NCI-H1436 (cell line): ENCODE measurements at places on chromosomes 7 and 10.

DNA sequence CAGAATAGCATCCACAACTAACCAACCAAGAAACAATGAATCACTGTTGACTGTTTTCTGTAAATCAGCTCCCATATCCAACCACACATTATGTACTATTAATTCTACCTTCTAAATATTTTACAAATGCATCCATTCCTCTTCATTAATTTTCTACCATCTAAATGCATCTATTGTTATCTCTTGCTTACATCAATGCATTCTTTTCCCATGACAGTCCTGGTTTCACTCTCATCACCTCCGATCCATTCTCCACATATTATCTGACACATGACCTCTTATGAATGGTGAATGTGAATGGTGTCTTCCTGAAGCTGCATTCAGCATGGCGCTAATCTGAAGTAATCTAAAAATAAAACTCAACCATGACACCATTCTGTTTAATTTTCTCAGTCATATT, 153.8 kb upstream of the CALCR start:
- no peak for DNase-seq

GRCh38 chr10:28503114-28503513, 29.8 kb upstream of the WAC start:
- peak; percentile 15 for DNase-seq

DNA sequence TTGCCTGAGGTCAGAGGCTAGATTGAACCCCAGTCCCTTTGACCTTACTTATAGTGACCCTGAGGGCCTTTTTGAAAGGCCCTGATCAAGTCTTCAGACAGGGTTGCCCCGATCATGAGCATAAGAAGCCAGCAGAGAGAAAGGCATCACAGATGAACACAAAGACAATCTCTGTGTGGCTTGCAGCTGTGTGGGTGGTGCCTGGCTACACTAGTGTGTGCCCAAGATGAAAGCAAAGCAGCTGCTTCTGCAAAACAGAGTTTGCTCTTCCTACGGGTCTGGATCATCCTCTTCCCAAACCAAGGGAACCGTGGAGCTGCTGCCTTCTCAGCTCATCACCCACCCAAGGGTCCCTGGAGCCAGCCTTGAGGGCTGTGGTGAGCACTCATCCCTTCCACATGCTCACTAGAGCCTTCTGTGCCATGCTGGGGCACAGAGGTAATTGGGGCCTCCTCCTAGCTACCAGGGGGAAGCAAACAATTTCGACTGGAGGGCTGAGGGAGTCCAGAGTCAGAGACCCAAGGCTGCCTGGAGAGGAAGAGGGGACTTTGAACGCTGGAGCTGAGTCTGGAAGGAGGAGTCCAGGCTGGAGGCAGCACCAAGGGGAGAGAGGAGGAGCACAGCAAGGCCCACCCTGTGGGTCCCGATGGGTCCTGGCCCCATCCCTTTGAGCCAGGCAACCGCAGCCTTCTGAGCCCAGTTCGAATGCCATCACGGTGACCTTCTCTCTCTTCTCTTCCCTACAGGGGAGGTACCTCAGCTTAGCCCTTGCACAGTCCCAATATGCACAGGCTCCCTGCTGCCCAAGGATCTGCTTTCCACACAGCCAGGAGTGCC, 42.3 kb downstream of the ANTXRL start:
- no peak for DNase-seq

DNA sequence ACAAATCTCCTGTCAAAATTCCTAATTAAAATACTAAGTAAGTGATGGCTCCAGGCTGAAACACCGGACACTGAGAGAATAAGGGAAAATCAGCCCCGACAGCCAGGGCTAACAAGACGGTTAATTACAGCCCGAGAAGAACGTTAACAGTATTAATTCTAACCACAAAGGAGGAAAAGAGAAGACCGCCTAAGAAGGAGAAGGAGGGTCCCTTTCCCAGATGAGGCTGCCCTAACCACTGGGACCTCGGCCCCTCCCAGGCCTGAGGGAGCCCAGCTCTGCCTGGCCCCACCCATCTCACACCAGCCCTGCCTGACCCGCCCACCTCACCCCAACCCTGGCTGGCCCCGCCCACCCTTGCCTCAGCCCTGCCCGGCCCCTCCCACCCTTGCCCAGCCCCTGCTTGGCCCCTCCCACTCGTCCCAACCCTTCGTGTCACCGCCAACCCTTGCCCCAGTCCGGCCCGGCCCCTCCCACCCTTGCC, 51.3 kb downstream of the PWWP2B start:
- DNase-seq: peak; percentile 50

- DNase-seq: no peak
Observed at GRCh38 chr7:50817561-50817960, 34.9 kb upstream of the GRB10 start.

DNA sequence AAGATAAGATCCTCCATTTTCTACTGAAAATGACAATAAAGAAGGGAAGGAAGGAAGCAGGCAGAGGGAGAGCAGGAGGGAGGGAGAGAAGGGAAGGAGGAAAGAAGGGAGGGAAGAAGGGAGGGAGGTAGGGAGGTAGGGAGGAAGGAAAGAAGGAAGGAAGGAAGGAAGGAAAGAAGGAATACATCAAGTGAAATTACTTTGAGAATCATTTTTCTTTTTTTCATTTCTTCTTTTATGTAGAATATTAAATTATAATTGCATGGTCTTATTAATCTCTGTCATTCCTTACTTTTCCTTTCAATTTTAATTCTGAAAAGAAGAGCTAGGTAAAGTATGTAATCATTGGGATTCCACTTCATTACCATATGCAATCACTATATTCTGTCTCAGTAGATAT, 97.8 kb downstream of the PLXDC2 start:
- no peak for DNase-seq

DNA sequence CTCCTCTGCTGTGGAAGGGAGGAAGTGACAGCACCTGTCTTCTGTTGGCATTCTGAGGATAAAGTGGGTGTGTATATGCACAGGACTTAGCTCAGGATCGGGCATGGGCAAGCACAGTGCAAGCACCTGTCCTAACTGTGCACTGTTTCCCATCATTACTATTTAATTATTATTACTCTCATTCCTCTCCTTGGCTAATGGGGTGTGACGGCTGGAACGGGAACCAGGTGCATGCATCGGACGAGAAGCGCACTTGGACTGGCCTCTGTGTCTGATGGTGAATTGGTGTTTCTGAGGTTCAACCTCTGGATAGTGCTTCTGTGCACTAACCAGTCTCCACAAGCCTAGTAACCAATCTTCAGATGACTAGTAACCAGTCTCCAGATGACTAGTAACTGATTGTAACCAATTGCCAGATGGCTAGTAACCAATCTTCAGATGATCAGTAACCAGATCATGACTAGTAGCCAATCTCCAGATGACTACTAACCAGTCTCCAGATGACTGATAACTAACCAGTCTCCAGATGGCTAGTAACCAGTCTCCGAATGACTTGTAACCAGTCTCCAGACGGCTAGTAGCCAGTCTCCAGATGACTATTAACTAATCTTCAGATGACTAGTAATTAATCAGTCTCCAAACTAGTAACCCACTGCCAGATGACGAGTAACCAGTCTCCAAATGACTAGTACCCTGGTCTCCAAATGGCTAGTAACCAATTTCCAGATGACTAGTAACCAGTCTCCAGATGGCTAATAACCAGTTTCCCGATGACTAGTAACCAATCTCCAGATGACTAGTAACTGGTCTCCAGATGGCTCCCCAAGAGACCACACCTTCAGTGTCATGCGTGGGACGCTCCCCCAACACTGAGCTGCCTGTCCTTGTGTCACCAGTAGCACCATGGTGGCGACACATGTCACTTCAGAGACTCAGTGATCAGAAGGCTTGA, 85.8 kb downstream of the PAXIP1 start:
- no peak for DNase-seq

- no peak for DNase-seq
Observed at GRCh38 chr7:151520419-151521261, 945 bp upstream of the RHEB start.

- DNase-seq: no peak
Observed at GRCh38 chr10:83908506-83908905, 230.8 kb upstream of the GHITM start.

GRCh38 chr7:48708635-48709034, 215.7 kb upstream of the CDC14C start:
- DNase-seq: no peak
